Daoy (cell line): ENCODE measurements at places on chromosomes 6 and 20. TPM values are rescaled to one million over a fixed set of nuclear protein-coding genes. Genes with fewer than 3 reads are reported as not detected.

The BHLHE23 gene
- total RNA-seq, result not detected in 2 replicates

The SULF2 gene
- 3.7 and 5.7 TPM in 2 replicates for total RNA-seq

The PXMP4 gene
- total RNA-seq, result 0.74 and 0.92 TPM in 2 replicates

The ALDH8A1 gene
- total RNA-seq, result not detected in 2 replicates

The PTGIS gene
- total RNA-seq, result 0.54 and 0.57 TPM in 2 replicates

The PRR18 gene
- total RNA-seq, result 3.2 TPM in 1 of 2 replicates, not detected in the other

The COL19A1 gene
- total RNA-seq, result 0.06 TPM in 1 of 2 replicates, not detected in the other

The RFX6 gene
- total RNA-seq, result not detected in 2 replicates

The GHRH gene
- total RNA-seq, result not detected in 2 replicates

The BPIFB1 gene
- total RNA-seq, result not detected in 2 replicates

The CLDN20 gene
- total RNA-seq, result 0.54 TPM in 1 of 2 replicates, not detected in the other

The SFTA2 gene
- not detected in 2 replicates for total RNA-seq

The COL9A1 gene
- total RNA-seq, result 0.09 and 0.34 TPM in 2 replicates

The KIAA1755 gene
- total RNA-seq, result 0.30 and 1.0 TPM in 2 replicates

The PPP1R16B gene
- total RNA-seq, result under 0.01 TPM in 1 of 2 replicates, not detected in the other

The KHDRBS2 gene
- total RNA-seq, result not detected in 2 replicates

The HDGFL1 gene
- total RNA-seq, result not detected in 2 replicates

The NFATC2 gene
- total RNA-seq, result 0.18 and 0.40 TPM in 2 replicates

The COL11A2 gene
- 1.6 and 5.5 TPM in 2 replicates for total RNA-seq

The TMEM200A gene
- not detected in 2 replicates for total RNA-seq

The TRDN gene
- 0.06 TPM in 1 of 2 replicates, not detected in the other for total RNA-seq

The CLPSL1 gene
- total RNA-seq, result not detected in 2 replicates

The SPATS1 gene
- total RNA-seq, result not detected in 2 replicates

The C4B gene
- total RNA-seq, result 0.30 and 3.7 TPM in 2 replicates

The CALHM5 gene
- 2.7 and 3.2 TPM in 2 replicates for total RNA-seq

The CYP39A1 gene
- total RNA-seq, result 2.9 and 5.1 TPM in 2 replicates

The FAM83B gene
- total RNA-seq, result 0.33 TPM in 1 of 2 replicates, not detected in the other

The SYCP2L gene
- total RNA-seq, result 0.11 TPM in 1 of 2 replicates, not detected in the other

The FOXF2 gene
- 1.6 and 2.7 TPM in 2 replicates for total RNA-seq

The GSTA1 gene
- not detected in 2 replicates for total RNA-seq

The FKBP1C gene
- 0.21 TPM in 1 of 2 replicates, not detected in the other for total RNA-seq

The PRDM1 gene
- total RNA-seq, result 0.86 and 2.9 TPM in 2 replicates

The WFDC2 gene
- not detected in 2 replicates for total RNA-seq

The ADTRP gene
- total RNA-seq, result 2.5 and 2.8 TPM in 2 replicates

The SEL1L2 gene
- total RNA-seq, result not detected in 2 replicates

The NR2E1 gene
- total RNA-seq, result 1.6 and 2.1 TPM in 2 replicates

The TREM1 gene
- total RNA-seq, result not detected in 2 replicates

The MUCL3 gene
- not detected in 2 replicates for total RNA-seq

The HS3ST5 gene
- not detected in 2 replicates for total RNA-seq

The TRIM15 gene
- total RNA-seq, result 0.86 TPM in 1 of 2 replicates, not detected in the other

The GRIK2 gene
- not detected in 2 replicates for total RNA-seq

The CST5 gene
- not detected in 2 replicates for total RNA-seq

The TNFRSF6B gene
- 12.6 and 14.7 TPM in 2 replicates for total RNA-seq

The MLN gene
- not detected in 2 replicates for total RNA-seq

The MROH8 gene
- total RNA-seq, result 0.11 TPM in 1 of 2 replicates, not detected in the other

The SGK2 gene
- total RNA-seq, result 0.06 TPM in 1 of 2 replicates, not detected in the other

The SAMD10 gene
- total RNA-seq, result 0.86 and 1.2 TPM in 2 replicates

The TCP11 gene
- 0.06 TPM in 1 of 2 replicates, not detected in the other for total RNA-seq

The PIM1 gene
- total RNA-seq, result 33.3 and 45.3 TPM in 2 replicates

The RSPO3 gene
- not detected in 2 replicates for total RNA-seq
